ENCODE measurements at places on chromosomes 6 and 20. TPM values are rescaled to one million over a fixed set of nuclear protein-coding genes. Genes with fewer than 3 reads are reported as not detected.

C20orf204 gene
- total RNA-seq: 6.1 TPM

MAP3K5 gene
- 13.4 TPM for total RNA-seq

DEFB116 gene
- total RNA-seq: not detected

DSP gene
- total RNA-seq: not detected

PTPN1 gene
- 60.5 TPM for total RNA-seq

TFAP2A gene
- not detected for total RNA-seq

NTSR1 gene
- not detected for total RNA-seq

IL20RA gene
- total RNA-seq: not detected

RIPPLY2 gene
- total RNA-seq: not detected

NPBWR2 gene
- total RNA-seq: not detected

VWA7 gene
- total RNA-seq: 2.9 TPM

SPDEF gene
- not detected for total RNA-seq

PEX3 gene
- total RNA-seq: 25.0 TPM

NKX2-2 gene
- total RNA-seq: not detected

- DNase-seq: peak; percentile 15
Observed at GRCh38 chr6:87907521-87907920, 140.1 kb upstream of the SPACA1 start.

DNA sequence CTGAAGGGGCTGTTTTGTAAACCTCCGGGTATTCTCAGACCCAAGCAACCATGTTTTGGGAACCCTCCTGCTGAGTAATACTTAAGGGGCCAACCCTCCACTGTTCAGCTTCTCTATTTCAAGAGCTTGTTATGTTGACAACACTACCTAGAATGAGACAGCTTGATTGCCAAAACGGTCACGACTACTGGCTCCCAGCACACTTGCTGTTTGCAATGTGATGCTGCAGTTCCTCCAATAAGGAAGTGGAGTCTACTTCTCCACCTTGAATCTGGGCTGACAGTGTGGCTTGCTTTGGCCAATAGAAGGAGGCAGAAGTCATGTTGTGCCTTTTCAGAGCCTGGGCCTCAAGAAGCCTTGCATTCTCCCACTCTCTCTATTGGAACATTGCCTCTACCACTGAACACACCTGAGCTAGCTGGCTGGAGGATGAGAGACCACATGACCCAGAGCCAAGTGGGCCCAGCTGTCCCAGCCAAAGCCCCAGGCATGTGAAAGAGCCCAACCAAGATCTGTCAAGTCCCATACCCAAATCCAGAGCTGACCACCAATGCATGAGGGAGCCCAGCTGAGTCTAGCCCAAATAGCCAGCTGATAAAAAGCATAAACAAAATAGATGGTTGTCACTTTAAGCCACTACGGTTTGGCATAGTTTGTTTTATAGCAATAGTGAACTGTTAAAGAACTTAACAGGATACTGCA, 108.0 kb downstream of the PRND start:
- DNase-seq: no peak

DNA sequence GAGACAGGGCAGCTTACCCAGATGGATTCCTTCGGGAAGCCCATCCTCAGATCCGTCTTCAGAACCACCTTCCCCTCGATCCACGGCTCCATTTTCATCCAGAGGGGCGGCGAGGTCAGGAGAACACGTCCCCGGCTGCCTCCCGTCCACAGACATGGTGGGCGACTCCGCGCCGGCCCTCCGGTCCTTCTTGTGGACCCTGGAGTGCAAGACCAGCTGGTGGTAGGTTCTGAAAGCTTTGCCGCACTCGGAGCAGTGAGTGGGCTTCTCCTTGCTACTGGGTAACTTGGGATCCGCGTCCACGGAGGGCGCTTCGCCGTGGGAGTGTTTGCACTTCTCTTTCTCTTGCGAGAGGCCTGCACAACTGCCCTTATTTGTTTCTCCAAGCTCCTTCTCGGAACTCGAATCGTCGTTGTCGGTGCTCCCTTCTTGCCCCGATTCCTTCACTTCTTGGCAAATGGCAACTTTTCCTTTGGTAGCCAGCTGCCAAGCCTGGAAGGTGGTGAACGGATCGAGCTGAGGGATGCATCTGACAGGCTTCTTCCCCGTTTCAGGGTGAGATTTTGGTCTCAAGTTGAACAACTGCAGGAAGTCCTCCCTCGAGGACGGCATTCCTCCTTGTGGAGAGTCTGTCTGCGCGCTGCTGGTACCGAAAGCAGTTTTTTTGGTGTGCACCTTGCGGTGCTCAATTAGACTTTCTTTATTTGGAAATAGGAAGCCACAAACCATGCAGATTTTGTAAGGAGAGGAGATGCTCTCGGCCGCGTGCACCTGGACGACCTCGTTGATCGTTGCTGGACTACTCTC, 12.0 kb downstream of the ZNF217 start:
- peak; percentile 17 for DNase-seq

DNA sequence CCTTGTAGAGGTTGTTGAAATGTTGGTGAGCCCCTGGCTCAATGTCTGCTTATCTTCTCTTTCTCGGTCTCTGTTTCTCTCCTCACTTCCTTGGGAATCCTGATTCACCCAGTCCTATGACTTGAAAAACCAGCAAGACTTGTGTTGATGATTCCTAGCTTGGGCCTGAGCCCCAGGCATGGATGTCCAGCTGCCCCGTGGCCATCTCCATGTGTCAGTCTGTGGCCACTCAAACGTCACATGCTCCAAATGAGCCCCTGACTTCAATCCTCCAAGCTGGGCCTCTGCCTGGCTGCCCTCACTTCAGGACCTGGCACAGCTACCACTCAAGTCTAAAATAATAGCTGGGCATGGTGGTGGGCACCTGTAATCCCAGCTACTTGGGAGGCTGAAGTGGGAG, 81.0 kb downstream of the SRC start:
- no peak for DNase-seq

GRCh38 chr6:3379482-3380060, 77.3 kb downstream of the SLC22A23 start:
- no peak for DNase-seq

DNA sequence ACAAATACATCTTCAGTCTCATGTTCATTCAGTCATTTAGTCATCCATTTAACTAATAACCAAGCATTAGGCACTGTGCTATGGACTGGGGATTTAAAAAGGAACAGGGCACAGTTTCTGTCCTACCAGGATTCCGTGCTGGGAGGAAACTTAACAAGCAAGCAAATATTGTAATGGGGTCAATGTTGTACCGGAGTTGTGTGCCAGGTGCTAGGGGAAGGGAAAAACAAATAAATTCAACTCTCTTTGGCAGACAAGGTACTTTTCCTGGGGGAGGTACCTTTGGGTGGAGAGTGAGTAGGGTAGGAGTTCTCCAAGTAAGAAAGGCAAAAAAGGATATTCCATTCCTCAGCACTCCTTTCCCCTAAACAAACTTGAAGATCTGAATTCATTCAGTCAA, 90.3 kb downstream of the OLIG3 start:
- no peak for DNase-seq

DNA sequence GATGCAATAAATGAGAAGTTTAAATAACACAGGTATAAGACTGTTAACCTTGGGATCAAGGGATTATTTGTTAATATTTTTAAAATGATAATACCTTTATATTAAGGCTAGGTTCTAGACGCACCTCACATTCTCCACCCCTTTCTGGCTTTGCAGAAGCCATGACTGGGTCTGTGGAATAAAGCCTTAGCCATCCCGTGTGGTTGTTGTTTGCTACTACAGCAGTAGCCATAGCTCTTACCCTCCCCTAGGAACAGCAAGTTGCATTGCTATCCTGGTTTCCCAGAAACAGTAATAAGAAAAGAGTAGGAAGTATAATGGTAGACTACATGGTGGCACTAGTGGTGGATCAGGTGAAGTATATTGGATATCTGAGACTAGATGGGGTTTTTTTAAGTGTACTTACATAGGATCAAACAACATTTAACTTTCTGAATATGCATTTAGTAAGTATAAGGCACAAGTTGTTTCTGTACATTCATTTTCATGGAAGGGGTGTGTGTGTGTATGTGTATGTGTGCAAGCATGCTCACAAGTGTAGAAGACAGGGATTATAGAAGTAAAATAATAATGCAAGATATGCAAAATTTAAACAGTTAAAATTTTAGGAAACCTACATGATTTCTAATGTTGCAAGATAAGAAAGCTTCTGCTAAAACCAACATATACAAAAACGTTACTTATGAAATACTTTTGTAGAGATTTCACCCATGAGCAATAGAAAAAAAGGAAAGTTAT, 384.2 kb downstream of the PRKN start:
- DNase-seq: no peak

DNA sequence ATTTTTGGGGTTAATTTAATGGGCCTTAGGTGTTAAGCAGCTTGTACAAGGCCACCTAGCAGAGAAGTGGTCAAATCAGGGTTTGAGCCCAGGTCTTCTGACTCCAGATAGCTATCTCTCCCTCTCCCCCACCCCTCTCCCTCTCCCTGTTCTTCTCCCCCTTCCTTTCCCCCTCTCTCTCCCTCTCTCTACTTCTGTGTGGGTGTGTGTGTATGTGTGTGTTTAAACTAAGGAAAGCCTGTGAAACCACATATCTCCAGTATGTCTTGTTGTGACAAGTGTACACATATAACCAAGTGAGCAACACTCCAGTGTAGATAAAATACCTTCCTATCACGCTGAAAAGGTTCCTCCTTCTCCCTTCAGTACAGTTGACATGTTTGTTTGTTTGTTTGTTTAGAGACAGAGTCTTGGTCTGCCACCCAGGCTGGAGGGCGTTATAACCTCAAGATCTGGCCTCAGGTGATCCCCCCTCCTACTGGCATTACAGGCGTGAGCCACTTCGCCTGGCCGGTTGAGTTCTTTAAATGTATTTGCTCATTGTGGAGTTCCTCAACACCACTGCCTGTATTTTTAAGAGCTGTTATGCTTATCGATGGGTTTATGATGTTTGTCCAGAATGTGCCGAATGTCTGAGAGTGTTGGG, 140.4 kb downstream of the JARID2 start:
- DNase-seq: no peak

DNA sequence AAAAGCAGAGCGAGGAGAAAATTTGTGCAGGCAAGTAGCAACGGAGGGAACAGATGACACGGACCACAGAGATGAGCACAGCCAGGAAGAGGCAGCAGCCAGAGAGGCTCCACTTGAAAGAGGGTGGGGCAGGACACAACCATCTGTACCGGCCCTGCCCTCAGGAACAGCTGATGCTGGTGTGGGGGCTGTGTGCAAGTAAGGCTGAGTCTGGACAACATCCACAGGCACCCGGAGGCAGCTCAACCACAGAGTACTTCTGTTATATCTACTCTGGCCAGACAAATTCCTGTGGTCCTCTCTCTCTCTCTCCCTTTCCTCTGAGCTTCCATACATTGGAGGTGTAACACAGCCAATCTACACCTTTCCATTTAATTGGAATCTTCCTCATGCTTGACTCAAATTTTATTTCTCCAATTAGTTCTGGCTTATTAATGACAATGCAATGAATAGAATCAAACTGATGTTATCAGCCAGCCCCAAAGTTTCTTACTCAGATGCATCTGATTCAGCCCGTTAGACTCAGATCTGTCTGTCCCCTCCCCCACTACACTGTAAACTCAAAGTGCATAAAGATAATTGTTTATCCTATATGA, 24.9 kb downstream of the KIF13A start:
- no peak for DNase-seq

- DNase-seq: no peak
Observed at GRCh38 chr6:69913361-69913760, 47.0 kb downstream of the COL19A1 start.

GRCh38 chr20:33839591-33839990, 28.4 kb downstream of the CHMP4B start:
- DNase-seq: no peak

Measured in activated T-helper 1 cell treated with anti-CD3 and anti-CD28 coated beads, Interleukin-12 subunit alpha, Interleukin-12 subunit beta, Interleukin-2, Interleukin-4 antibody, amounts not matched to agents 30 ng/mL and 10 ng/mL and 1 ng/mL, durations not matched to agents 14 hours and 24 hours and 36 hours (primary cell).